ELR (cell line): ENCODE measurements at places on chromosomes 16 and 17.
A peak's percentile ranks its signal among the peaks of the same experiment; 100 is the strongest.

DNA sequence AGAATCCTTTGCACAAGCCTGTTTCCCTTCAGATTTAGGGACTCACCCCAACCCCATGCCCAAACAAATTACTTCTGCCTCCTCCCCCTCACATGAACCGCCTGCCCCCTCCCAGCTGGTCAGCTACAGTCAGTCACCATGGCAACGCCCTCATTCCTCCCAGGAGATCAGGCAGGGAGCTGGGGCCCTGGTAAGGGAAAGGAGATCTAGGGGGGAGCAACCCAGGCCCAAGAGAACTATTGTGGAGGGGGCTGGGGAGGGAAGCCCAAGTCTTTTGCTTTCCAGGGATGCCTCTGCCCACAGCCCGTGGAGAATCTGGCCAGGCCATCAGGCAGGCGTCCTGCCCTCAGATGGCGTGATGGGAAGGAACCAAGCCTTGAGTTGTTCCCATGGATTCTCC lies 2.8 kb downstream of the FAM171A2 start:
- peak; percentile 43 for DNase-seq

- no peak for DNase-seq
These were observed 253.6 kb downstream of the C16orf95 start for GRCh38 chr16:87063543-87063942.

DNA sequence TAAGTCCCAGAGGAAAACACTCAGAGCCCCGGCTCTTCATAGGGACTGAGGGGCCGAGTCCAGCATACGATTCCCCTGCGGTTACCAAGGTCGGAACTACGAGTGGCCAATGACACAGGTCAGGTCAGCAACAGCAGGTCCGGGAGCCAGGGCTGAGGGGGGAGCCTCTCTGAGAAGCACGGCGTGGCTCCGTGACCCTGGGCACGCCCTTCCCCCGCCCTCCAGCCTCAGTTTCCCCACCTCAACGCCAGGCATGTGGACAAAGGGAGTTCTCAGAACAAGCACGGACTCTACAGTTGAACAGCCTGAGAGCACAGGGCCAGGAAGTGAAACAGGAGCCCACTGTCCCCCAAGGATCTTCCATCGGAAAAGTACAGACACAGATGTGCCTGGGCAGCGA lies 25.6 kb downstream of the TPSD1 start:
- no peak for DNase-seq

- DNase-seq, result peak; percentile 86
These were observed 58.6 kb upstream of the TNRC6A start for GRCh38 chr16:24670623-24671454.
